Kidney epithelial cell (primary cell): ENCODE measurements at places on chromosomes 16 and 17. TPM values are rescaled to one million over a fixed set of nuclear protein-coding genes. Genes with fewer than 3 reads are reported as not detected.

The HSPB9 gene
- total RNA-seq, result not detected in 2 replicates

GRCh38 chr16:82368041-82368440, 198.0 kb upstream of the MPHOSPH6 start:
- DNase-seq, result no peak

The MT4 gene
- not detected in 2 replicates for total RNA-seq

The THOC6 gene
- 12.2 and 17.0 TPM in 2 replicates for total RNA-seq

- DNase-seq, result no peak
These were observed 3.2 kb downstream of the TRIM25 start for GRCh38 chr17:56910509-56911235.

DNA sequence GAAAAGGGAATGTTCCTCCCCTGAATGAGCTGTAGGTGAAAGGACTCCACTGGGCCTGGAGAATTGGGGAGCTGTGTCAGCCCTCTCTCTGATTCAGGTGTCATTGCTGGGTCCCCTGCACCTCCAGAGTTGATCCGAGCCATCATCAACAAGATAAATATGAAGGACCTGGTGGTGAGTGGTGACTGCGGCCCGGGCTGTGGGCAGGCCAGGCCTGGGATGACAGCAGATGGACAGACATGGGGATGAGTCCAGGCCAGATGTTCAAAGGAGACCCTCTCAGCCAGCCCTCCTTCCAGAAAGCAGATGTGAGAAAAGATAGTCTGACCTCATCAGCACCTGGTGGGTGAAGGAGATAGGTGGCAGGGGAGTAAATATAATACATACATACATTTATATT, 4.6 kb downstream of the CHAD start:
- no peak for DNase-seq
